ENCODE measurements at places on chromosomes 11 and 22.

GRCh38 chr11:72815110-72815618, 953 bp downstream of the ATG16L2 start:
- DNase-seq = no peak

- peak; percentile 66 for DNase-seq
These were observed 21.4 kb upstream of the CRTAM start for GRCh38 chr11:122816761-122817520.

GRCh38 chr22:36730176-36730858, 26.8 kb upstream of the CACNG2 start:
- DNase-seq = no peak

DNA sequence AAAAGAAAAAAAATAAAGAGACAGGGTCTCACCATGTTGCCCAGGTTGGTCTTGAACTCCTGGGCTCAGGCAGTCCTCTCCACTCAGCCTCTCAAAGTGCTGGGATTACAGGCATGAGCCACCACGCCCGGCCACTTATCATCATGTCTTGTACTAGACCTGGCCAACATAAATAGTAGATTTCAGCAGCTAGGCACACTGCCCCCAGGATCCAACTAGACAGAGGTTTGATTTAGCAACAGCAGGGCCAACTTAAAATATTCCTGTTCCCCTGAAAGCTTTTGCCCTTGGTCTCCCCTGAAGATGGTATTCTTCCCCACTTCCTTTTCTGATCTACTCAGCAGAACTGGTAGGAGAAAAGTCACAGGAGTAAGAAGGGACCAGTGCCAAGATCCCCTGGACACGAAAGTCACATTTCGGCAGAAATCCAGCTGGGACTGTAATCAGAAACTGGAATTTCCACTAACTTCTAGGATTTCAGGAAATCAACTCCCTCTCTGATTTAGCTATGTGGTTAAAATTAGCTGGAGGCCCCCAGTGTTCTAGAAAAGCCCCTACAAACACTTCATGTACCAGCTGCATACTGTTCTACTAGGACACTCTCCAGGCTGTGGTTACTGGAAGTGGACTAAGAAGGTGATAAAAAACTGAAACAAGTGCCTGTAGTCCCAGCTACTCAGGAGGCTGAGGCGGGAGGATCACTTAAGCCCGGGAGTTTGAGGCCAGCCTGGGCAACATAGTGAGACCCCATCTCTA, 8.9 kb upstream of the PPP2R1B start:
- peak; percentile 54 for DNase-seq

- no peak for DNase-seq
These were observed 5.5 kb downstream of the PRSS23 start for GRCh38 chr11:86805873-86806310.

GRCh38 chr11:119178166-119178680, 7.1 kb upstream of the NHERF4 start:
- DNase-seq = no peak

DNA sequence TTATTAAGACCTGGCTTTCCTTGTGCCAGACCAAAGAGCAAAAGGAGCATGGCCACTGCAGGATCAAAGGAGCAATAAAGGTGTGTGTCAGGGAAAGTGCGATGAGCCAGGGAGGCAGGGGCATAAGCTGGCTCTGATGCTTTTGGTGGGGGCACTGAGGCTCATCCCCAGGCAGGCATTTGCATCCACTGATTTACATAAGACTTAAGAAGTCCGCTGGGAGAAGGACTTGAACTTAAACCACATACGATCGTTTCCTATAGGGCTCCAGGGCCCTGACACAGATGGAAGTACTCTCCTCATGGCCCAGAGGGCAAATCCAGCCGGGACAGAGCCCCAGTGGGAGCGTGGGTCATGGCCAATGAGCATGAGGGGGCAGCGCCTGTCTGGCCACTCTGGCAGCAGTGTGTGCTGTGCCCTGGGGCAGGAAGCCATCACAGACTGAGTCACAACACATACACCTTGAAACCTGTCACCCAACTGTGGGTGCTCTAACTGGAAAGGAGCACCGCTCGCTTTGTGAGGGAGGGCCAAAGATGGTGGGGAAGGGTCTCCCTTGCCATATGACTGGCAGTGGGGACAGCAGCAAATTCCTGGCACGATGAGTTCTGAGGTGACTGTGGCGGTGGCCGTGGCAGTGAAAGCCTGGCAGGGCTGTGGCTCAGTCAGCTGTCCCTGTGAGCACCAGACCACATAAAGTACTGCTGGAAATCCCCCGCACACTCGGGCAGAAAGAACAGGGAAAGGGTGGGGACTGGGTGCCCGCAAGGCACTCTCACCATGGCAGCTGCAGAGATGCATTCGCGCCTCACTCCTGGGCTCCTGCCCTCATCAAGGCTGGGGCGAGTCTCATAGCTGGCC, 79.4 kb upstream of the LMO1 start:
- no peak for DNase-seq
